Effector CD4-positive, alpha-beta T cell (primary cell): ENCODE measurements at places on chromosomes 11 and 22.

DNA sequence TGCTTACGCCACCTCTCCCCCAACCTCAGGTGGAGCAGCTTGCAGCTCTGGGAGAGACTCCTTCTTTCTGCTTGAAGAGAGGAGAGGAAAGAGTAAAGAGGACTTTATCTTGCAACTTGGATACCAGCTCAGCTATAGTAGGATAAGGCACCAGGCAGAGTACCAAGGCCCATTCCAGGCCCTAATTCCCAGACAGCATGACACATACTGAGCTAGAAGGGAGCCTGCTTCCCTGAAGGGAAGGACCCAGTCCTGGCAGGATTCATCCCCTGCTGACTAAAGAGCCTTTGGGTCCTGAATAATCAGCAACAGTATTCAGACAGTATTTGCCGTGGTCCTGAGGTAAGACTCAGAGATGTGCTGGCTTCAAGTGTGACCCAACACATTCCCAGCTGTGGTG lies 41.4 kb downstream of the PPME1 start:
- DNase-seq = no peak

- DNase-seq = no peak
These were observed 123.9 kb downstream of the MPPED1 start for GRCh38 chr22:43535741-43536140.

GRCh38 chr22:22952531-22953280 lies 65.1 kb downstream of the IGLL5 start:
- no peak for DNase-seq

DNA sequence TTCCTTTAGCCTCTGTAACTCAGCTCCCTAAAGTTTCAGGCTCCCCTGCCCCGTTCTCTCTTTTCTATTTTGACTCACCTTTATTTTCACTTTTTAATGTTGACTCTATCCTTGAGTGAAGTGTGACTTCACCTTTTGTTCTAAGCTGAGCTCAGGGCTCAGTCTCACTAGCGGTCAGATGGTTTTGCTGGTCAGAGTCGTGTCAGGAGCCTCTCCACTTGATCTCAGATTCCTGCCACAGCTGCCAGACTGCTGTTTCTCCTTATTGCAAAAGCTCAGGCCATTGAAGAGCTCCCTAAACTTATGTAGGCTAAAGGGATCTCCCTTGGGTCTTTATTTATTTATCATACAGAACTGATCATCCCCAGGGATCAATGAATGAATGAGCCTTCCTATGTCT lies 13.7 kb upstream of the POU2AF2 start:
- DNase-seq = no peak

DNA sequence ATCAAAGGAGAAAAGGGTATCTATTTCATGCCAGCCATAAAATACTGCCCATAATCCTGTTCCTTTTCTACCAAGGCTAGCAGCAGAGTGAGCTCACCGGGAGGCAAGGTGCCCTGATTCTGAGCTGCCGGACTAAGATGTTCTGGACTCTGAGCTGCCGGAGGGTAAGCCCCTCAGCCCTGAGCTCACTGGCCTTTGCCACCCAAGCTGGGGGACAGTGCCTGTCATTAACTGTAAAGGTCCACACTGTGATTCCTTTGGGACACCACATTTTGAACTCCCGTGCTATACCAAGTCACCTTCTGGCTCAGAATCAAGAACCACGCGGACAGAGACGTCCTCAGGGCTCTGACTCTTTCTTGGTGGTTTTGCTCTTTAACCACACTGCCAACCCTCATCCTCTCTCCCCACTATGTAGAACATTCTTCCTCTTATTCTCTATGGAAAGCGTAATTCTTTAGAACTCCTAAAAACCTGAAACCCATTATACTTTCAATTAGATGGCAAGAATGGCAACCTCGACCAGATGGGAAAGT lies 88.4 kb upstream of the BID start:
- no peak for DNase-seq

DNA sequence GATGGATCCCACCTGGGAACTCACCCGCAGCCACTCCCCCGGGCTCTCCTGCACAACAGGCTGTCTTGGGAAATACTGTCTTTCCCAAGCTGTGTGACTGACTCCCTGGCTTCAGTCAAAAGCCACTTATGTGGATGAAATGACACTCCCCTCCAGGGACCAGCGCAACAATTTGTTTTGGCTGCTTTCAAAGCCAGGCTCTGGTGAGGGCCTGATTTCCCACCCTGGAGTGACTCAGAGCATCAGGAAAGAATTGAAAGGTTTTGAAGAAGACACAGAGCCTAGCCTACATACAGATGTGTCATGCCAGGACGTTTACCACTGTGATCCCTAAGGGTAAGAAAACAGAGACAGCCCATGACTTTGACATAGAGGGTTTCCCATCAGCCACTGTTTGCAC lies 550.5 kb downstream of the MIAT start:
- no peak for DNase-seq

DNA sequence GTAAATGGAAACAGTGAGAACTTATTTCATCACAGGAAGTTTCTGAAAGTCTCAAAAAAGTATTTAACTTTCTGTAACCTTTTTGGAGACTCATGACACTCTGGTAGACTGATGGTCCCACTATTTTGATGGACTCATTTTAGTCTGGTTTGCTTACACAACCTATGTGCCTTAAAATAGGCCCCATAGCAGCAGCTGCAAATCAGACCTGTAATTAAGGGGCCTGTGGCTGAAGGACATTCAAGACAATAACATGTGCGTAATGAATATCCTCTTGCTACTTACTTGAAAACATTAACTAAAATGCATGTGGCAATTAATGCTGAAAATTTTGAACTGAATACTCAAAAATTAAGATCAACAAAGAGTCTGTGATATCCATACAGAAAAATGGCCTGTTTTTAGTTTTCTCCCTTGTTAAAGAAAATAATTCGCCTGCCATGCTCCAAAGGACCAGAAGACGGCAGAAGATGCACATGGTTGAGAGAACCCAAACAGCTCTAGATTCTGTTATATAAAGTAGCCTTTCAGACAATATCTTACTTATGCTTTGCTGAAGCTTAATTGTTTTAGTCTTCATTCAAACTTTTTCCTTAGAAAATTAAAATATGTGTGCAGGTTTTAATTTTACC lies 568.5 kb downstream of the KCNA4 start:
- no peak for DNase-seq

- DNase-seq = no peak
These were observed 258.0 kb upstream of the API5 start for GRCh38 chr11:43053638-43054412.

DNA sequence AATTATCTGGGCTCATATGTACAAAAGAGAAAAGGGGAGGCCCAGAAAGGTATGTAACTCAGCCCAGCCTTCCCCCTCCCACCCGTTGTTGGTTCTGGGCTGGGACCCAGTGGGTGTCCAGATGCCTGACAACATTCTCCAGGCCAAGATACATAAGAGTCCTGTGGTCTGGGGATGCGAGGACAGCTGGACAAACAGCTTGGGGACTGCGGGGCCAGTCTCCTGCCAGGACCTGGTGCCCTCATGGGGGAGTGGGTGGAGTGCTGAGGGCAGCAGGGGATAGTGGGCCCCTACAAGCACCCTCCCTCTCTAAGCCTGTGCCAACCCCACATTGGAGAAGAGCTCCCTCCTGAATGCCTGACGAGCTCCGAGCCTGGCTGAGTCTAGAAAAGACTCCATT lies 3.5 kb upstream of the SLC22A6 start:
- no peak for DNase-seq

DNA sequence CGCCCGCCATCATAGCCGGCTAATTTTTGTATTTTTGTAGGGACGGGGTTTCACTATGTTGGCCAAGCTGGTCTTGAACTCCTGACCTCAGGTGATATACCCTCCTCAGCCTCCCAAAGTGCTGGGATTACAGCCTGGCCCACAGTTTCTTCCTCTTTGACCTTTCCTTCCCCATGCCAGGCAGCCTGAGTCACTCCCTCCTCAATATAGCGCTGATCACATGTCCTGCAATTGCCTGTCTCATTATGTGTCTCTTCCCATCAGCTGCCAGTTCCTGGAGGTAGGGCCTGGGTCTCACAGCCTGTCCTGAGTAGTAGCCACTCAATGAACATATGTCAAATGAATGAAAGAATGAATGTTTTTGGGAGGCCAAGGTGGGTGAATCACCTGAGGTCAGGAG lies 43.0 kb upstream of the CCDC134 start:
- DNase-seq = no peak

DNA sequence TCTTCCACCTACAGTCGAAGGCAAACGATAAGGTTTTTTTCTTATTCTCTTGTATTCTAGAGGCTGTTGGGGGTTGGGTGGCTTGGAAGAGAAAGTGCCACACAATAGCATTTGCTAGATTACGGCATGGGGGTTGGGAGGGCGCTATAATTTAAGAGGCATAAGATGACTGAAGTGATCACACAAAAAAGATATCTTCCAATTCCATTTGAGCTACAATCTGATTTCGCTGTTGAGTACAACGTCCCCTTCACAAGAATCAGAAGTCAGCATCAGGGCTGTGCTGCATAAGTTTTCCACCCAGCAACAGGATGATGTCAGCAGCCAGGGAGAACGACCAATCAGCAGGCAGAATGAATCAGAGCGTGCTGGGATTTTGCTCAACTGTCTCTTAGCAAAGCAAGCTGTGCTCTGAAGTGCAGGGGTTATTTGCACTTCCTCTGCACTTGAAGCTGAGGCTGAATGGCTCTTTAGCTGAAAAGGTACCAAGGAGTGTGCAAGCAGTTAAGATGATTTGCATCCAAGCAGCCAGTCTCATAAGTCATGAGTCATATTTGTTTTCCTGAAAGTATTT lies 23.2 kb upstream of the SESN3 start:
- peak; percentile 74 for DNase-seq

DNA sequence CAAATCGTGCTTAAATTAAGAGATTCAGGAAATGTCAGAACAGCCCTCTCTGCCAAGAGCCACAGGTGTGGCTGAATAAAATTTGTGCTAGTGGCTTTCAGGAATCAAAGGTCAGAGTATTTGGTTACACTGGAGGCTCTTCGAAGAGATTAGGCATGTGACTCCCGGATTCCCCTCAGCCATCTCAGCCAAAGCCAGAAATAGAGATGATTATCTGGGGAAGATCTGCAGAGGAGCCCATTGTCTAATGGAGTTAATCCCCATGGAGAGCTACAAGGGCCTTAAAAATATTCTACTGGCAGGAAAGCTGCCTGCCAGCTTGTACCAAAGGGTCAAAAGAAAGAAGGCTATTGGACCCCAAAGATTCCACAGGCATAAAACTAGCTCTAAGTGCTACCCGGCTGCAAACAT lies 1259.5 kb downstream of the TBC1D22A start:
- DNase-seq = no peak

GRCh38 chr11:46888636-46889035 lies 29.7 kb downstream of the LRP4 start:
- DNase-seq = no peak

DNA sequence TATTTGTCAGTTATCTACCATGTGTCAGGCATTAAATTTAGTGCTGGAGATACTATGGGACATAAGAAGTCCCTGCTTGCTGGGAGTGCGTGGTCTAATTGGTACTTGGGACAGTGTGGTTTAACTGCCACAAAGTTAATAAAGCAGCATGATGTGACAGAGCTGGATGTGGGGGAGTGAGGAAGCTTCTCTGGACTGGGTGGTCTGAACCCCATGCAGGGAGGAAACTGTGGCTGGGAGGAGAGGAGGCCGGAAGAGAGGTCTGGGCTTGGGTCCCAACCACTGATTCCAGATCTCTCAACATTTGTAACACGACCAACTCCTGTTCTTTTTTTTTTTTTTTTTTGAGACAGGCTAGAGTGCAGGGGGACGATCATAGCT lies 37.1 kb downstream of the ST3GAL4 start:
- DNase-seq = no peak

GRCh38 chr11:40032331-40032730 lies 1427.1 kb downstream of the LRRC4C start:
- no peak for DNase-seq

DNA sequence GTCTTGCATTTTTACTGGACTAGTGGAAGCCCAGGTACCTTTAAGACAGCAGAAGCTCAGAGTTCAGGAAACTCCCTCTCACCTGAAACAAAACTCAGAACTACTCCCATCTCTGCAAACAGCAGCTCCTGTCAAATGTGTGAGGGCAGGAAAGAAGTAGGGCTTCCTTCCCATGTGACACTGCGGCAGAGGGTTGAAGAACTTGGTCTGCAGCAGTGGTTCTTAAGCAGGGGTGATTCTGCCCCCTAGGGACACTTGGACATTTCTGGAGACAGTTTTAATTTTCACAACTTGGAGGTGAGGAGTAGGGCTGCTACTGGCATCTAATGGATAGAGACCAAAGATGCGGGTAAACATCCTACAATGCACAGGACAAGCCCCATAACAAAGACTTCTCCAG lies 63.4 kb downstream of the RCN1 start:
- no peak for DNase-seq

DNA sequence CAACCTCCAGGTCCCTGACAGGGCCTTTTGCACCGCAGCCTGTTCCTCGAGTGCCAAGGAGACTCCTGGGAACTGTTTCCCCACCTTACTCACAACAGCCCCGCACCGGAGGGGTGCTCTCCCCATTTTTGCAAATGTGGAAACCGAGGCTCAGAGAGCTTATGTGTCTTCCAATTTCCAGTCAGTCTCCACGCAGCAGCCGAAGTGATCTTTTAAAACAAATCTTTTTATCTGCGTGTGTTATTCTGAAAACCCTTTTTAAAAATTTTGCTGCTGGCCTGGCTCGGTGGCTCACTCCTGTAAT lies 409 bp upstream of the TMEM134 start:
- no peak for DNase-seq

DNA sequence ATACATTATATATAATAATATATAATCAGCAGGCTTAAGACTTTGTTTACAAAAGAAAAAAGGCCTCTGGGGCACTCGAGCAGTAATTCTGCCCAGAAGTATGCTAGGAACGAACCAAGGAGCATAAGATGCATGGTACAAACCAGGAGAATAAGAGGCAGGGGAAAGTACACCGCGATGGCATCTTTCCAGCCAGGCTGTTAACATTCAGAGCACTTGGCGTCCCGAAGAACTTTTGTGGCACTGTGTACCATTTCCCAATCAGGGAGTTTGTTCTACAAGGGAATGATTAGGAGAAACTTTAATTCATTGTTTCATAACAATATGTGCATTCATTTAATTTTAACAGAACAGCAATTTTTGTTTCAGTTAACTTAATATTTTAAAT lies 125.1 kb downstream of the WT1 start:
- no peak for DNase-seq

DNA sequence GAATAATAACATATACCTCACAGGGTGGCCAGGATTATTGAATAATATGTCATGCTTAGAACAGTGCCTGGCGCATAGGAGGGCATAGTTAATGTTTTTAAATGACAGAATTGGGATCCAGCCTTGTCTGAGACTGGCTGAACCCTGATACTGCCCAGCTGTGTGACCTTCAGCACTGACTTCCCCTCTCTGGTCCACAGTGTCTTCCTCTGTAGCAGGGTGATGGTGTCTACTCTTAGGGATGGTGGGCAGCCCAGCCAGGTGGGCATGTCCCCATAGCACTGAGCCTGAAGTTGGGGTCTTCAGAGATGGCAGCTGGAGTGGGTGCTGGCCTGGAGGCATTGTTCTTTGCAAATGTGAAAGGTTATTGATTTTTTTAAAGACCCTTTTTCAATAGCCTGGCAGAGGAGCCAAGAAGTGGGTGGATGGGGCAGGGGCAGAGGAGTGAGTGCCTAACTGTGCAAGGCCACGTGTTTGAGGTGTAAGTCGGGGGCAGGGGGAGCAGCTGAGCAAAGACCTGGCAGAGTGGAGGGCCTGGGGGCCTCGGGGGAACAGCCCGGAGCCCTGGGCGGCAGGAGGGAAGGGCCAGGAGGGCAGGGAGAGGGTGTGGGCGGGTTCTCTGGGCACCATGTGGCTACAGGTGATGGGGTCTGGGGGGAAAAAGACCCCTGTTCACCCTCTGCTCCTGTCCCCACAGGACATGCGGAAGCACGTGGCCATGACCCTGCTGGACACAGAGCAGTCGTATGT lies 29.8 kb upstream of the RELT start:
- DNase-seq = no peak
